ENCODE measurements at places on chromosomes 3 and 15.

- no peak for DNase-seq
Measured at GRCh38 chr3:127777332-127777731, 45.0 kb downstream of the MGLL start.

GRCh38 chr3:44056446-44057240 lies 185.0 kb upstream of the TOPAZ1 start:
- no peak for DNase-seq

- no peak for DNase-seq
Measured at GRCh38 chr15:80732818-80733217, 37.7 kb downstream of the ABHD17C start.

DNA sequence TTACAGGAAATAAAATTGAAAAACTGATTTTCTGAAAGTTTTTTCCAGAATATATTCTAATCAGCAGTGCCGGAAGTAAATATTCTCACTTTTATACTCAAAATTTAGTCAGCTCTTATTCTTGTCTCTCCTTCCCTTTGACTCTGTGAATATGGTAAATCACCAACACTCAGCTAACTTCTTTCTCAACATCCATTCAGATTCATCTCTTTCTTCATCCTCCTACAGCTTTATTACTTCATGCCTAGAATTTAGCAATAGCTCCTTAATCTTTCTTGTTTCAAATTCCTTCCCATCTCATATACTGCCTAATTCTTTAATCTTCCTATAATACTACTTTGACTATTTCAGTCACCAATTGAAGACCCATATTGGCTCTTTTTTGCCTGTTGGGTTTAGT lies 67.9 kb downstream of the FGF7 start:
- DNase-seq, result no peak
